ENCODE measurements at places on chromosomes 5 and 9.

GRCh38 chr5:60036192-60036938, 142.8 kb upstream of the PDE4D start:
- DNase-seq, result no peak

DNA sequence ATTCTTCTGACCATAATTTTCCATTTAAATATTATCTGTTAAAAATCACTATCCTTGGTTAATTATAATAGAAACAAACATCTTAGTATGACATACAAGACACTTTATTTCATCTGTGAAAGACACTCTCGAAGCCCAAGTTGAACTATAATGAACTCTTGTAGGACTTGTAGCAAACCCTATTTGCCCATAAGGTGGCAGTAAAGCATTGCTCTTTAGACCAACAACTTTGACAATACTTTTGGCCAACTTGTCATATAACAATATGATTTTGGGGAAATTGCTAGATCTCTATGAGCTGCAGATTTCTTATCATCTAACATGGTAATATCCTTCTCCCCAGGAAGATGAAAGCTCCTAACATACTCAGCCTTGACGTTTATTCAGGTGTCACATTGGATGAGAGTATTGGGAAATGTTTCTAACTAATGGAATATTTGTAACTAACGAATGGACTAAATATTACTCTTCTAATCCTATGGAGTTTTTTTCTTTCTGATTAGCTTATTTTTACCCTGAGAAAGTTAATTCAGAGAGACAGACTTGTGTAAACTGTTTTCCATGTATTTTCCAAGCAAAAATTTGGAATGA, 11.0 kb downstream of the SPINK14 start:
- peak; percentile 2 for DNase-seq

- no peak for DNase-seq
Observed at GRCh38 chr5:80668016-80668969, 13.5 kb upstream of the DHFR start.

GRCh38 chr5:55175781-55176175, 2.8 kb upstream of the CDC20B start:
- DNase-seq, result no peak

- no peak for DNase-seq
Observed at GRCh38 chr9:136061405-136061804, 33.7 kb downstream of the NACC2 start.

DNA sequence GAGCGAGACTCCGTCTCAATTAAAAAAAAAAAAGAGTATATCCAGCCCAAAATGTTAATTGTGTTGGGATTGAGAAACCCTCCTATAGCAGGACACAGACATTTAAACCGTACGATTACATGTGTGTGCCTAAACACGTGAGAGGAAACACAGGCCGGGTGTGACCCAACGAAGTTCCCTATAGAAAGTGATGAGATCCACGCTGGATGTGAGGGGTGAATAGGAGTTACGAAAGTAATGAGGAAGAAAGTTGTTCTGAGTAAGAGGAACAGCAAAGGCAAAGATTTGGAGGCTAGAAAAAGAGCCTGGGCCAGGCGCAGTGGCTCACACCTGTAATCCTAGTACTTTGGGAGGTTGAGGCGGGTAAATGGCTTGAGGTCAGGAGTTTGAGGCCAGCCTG, 13.6 kb downstream of the NAIF1 start:
- DNase-seq, result no peak

- no peak for DNase-seq
Observed at GRCh38 chr5:158861366-158861765, 238.3 kb downstream of the EBF1 start.
